ENCODE measurements at places on chromosomes 11 and 22. TPM values are rescaled to one million over a fixed set of nuclear protein-coding genes. Genes with fewer than 3 reads are reported as not detected.

Gene CALCA
- total RNA-seq: not detected

DNA sequence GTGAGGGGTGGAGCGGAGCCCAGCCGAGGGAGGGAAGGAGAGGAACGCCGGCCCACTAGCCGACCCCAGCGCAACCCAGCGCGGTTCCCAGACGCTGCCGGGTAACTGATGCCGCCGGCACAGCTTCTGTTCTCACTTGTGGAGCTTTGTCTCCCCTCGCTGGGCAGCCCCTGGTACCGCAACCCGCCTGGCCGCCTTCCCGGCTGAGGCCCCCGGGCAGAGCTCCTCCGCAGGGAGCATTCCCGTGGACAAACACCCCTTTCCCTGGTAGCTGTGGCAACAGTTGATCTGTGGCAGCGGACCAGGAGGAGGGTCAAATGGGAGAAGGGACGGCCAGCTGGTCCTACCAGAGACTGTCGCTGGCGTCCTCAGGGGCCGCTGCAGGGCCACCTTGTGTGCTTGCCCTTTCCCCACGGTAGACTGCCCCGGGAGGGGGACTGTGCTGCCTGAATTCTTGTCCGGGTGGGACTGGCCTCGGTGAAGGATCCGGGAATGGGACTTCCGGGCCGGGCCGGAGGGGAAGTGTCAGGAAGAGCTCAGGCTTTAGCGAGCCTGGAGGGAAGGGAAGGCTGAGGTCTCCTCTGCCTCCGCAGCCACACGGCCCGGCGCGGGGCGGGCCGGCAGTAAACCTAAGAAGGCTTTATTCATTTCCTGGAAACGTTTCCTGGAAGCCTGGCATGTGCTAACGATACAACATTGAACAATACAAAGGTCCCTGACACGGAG, 468.0 kb downstream of the OPCML start:
- DNase-seq: peak; percentile 91

Gene GVQW3
- total RNA-seq: 3.8 TPM

- peak; percentile 77 for DNase-seq
Observed at GRCh38 chr22:25153961-25154666, 45.5 kb upstream of the CRYBB3 start.

DNA sequence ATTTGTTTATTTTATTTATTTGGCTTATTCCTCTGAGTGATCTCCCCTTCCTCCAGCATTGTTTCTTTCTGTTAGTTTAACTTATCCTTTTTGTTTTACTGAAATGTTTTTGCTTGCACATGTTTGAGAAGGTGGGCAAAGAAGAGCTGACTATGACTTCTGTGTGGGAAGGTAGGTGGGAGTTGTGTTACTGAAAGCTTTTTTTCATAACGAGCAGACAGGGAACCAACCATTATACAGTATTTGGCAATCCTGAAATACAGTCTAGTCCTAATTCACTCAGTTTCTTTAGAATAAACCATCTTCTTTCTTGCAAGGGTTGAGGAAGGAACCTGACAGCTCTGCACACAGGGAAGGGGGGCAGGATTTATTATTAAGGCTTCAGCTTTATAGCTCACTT, 37.0 kb upstream of the PAK1 start:
- DNase-seq: no peak

Gene GANAB
- 158 TPM for total RNA-seq

Gene NAALAD2
- 8.5 TPM for total RNA-seq

DNA sequence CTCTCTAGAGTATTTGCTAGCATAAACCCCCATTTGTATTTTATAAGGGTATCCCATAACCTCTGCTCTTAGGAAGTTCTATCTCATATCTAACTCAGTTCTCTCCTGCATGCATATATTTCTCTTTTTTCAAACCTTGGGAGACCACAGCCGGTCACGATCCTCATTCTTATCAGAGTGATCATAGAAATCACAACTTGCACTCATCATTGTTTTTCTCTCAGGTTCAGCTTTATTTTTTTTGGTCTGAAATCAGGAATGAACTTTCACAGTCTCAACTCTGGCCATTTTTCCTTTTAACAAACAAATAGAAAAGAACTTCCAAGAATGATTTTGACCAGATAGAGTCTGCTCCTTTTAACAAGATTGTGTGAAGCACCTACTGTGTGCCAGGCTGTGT, 98.6 kb upstream of the BLID start:
- no peak for DNase-seq

GRCh38 chr22:29503811-29504372, 23.9 kb downstream of the NEFH start:
- peak; percentile 76 for DNase-seq

DNA sequence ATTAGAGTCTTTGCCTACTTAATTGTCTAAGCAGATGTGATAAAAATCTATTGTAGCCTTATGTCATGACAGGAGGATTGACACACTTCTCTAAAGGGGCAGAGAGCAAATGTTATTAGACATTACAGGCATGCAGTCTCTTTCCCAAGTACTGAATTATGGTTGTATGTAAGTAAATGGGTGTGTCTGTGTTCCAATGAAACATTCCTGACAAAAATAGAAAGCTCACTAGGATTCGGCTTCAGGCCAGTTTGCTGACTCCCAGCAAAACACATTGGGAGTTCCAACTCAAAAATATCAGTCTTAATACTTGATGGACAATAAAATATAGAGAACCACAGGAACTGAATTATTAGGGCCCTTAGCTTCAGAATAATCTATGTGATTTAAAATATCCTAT, 1480.4 kb downstream of the FAM181B start:
- peak; percentile 41 for DNase-seq

DNA sequence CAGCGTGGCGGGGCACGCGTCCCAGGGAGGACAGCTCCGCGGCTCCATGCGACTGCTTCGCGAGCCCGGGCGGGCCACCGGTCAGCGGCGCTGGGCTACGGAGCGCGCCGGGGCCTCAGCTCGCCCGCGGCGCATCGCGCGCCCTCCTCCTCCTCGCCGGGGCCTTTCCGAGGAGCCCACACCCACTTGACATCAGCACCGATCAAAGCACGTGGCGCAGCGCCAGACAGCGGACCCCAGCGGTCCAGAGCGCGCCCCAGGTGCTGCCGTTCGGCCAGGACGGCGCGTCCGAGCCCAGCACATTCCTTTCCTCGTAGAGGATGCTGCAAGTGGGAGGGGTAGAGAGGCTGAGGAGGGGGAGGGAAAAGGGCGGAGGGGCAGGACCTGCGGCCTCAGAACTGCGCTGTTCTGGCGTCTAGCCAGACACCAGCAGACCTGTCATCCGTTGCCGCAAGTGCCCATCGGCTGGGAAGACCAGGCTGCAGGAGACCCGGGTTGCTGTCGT, 88.6 kb downstream of the PLEKHA7 start:
- peak; percentile 49 for DNase-seq

DNA sequence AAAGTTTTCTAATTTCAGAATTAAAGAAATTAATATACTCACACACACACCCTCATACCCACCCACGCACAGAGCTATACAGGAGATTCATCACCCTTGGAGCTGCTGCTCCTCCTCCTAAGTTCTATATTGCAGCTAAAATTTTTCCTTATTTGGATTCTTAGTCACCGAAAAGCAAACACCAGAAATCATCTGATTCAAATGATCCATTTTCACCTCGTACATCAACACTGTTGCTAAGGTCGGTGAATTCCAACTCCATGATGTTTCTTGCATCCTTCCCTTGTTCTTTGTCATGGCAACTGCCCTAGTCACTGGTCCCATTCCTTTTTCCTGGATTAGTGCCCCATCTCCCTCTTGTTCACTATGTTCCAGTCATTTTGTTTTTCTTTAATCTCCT, 286.2 kb downstream of the GRM5 start:
- DNase-seq: no peak

- no peak for DNase-seq
Observed at GRCh38 chr11:100759856-100760255, 72.8 kb downstream of the ARHGAP42 start.

DNA sequence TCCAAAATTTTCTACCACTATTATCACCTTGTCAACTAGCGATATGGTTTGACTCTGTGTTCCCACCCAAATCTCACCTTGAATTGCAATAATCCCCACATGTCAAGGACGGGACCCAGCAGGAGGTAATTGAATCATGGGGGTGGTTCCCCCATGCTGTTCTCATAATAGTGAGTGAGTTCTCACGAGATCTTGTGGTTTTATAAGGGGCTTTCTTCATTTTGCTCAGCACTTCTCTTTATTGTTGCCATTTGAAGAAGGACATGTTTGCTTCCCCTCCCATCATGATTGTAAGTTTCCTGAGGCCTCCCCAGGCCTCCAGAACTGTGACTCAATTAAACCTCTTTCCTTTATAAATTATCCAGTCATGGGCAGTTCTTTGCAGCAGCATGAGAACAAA, 73.5 kb upstream of the ZC3H12C start:
- no peak for DNase-seq

Gene CCDC73
- total RNA-seq: not detected

DNA sequence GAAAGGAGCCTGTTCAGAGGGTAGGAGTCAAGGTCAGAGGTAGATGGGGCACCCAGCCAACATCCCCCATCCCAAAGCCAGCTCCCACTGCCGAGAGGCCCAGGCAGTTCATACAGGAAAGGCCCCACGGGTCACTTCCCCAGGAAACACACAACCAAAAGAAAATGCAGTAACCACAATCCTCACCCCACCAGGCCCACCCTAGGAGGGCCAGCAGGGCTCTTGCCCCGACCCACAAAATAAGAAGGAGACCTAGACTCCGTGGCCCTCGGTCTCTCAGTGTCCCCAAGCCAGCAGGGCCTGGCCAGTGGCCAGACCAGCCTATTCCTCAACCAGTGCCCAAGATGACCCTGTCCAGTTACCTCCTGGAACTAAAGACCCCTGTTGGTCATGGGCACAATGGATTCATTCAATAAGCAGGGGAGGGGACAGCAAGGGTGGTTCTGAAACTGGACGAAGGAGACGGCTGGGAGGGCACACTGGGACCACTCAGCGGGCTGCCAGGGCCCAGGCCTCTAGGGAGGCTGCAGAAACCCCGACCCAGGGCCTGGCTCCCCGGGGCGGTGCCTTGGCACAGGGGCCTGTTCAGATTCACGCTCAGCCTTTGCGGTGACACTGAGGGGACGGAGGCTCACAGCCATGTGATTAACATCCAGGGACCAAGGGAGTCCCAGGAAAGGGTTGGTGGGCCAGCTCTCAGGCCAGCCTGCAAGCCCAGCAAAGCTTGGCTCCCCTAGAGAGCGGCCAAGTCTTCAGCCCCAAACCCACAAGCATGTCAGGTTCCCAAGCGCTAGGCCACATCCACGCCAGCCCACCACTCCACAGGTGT, 5.5 kb downstream of the RAB3IL1 start:
- DNase-seq: no peak

DNA sequence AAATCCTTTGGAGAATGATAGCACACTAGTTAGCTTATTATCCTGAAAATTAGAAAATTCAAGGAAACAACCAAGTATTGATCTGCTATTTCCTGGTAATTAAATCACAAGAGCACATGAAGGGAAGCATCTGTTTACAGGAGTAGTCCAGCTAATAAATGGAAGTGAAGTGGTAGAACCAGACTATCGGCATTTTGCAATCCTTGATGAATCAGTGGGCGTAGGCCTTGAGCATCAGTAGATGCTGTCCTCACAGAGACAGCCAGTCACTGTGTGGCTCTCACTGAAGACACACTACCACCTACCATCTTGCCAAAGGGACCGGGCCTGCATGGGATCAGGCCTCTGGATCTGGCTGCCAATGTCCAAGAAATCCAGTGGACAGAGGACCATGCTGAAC, 69.8 kb downstream of the FBLN1 start:
- DNase-seq: no peak

Gene NELL1
- 78.7 TPM for total RNA-seq

GRCh38 chr22:17436981-17437412, 67.7 kb downstream of the CECR2 start:
- peak; percentile 45 for DNase-seq

- peak; percentile 94 for DNase-seq
Observed at GRCh38 chr11:112881461-112881860, 79.8 kb upstream of the NCAM1 start.

DNA sequence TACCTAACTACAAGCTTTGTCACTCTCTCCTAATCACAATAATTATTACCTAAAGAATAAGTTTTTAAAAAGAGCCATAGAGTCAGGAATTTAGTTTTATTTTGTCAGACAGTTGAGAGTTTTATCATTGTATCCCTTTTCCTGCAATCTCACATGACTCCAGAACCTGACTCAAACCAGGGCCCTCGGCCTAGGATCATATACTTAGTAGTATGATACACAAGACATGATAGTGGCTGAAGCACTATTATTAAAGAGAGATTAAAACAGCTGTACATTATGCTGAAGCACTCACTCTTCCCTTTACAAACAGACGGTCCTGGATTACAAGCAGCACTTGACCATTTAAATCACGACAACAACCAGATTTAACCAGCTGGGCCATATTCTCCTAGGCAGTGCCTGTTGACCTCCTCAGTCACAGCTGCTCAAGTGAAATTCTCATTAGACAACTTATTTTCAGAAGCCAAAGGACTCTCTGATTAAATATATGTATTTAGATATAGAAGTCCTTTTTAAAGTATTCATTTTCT, 44.0 kb downstream of the SOX6 start:
- DNase-seq: peak; percentile 68

DNA sequence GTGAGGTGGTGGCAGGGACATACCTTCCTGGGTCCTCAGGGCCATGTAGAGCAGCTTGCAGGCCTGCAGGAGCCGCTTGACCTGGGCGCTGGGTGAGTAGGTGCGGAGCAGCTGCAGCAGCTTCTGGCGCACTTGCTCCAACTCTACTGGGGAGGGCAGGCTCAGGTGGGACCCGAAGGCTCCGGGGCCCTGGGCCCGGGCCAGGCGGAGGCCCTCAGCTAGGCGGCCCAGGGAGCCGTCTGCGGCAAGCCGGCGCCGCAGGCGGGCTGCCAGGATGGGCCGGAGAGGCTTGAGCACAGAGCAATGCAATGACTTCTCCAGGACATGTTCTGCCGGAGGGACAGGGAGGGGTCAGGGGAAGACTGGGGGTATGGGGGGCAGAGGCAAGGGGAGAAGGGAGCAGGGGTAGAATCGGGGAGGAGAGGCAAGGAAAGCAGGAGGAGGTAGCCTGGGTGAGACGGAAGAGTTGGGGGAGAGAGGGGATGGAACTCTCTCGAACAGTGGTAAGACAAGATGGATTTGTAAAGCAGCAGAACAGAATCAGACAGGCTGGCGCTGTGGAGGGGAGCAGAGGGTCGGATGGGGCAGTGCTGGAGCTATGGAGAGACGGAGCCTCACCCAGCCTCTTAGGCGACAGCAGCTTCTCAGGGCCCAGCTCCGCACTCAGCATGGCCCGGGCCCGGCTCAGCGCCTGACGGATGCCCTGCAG, 2.2 kb downstream of the RIN1 start:
- no peak for DNase-seq

GRCh38 chr11:75024764-75025211, 36.1 kb downstream of the NEU3 start:
- no peak for DNase-seq

- DNase-seq: no peak
Observed at GRCh38 chr11:1820463-1821325, 14.1 kb upstream of the SYT8 start.

DNA sequence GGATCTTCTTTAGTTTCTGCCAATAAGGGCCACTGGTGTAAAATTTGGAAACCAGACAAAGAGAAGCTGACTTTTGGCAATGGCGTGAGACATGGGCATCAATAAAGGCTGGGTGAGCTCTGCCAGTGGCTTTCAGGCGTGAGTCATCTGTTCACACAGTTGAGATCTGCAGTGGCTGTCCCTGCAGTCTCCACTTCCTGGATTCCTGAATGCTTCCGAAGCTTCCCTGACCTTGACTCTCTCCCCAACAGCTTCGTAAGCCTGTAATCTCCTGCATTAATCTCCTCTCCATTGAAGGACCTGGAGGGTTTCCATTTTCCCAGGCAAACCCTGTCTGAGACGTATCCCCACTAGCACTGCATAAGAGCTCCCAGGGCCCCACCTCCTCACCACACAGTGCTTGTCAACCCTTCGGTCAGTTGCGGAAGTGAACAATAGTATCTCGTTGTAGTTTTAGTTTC, 574.7 kb downstream of the TBC1D22A start:
- peak; percentile 73 for DNase-seq
